G401 (cell line): ENCODE measurements at places on chromosomes 1 and 21. TPM values are rescaled to one million over a fixed set of nuclear protein-coding genes. Genes with fewer than 3 reads are reported as not detected.

The PTGFR gene
- total RNA-seq = not detected in 2 replicates

The FAM177B gene
- total RNA-seq = not detected in 2 replicates

The SPOCD1 gene
- total RNA-seq = 11.8 and 25.3 TPM in 2 replicates

The SCCPDH gene
- 66.9 and 69.1 TPM in 2 replicates for total RNA-seq

The ZNF326 gene
- total RNA-seq = 4.2 and 8.0 TPM in 2 replicates

The RUSC1 gene
- 23.9 and 35.0 TPM in 2 replicates for total RNA-seq

The VSIG8 gene
- not detected in 2 replicates for total RNA-seq

The IFI44L gene
- total RNA-seq = not detected in 2 replicates

The STYXL2 gene
- total RNA-seq = 0.10 and 0.68 TPM in 2 replicates

The NR5A2 gene
- total RNA-seq = not detected in 2 replicates

The SPRR2G gene
- not detected in 2 replicates for total RNA-seq

The CYP4A11 gene
- total RNA-seq = not detected in 2 replicates

The CLEC20A gene
- not detected in 2 replicates for total RNA-seq

The UMODL1 gene
- not detected in 2 replicates for total RNA-seq

The SLC44A5 gene
- not detected in 2 replicates for total RNA-seq
